ENCODE measurements at places on chromosomes 2 and 18.

GRCh38 chr2:213316001-213316735 is 31.9 kb downstream of the SPAG16 start:
- DNase-seq = peak; percentile 43

- no peak for DNase-seq
Observed at GRCh38 chr2:12584338-12584737, 132.4 kb upstream of the TRIB2 start.

DNA sequence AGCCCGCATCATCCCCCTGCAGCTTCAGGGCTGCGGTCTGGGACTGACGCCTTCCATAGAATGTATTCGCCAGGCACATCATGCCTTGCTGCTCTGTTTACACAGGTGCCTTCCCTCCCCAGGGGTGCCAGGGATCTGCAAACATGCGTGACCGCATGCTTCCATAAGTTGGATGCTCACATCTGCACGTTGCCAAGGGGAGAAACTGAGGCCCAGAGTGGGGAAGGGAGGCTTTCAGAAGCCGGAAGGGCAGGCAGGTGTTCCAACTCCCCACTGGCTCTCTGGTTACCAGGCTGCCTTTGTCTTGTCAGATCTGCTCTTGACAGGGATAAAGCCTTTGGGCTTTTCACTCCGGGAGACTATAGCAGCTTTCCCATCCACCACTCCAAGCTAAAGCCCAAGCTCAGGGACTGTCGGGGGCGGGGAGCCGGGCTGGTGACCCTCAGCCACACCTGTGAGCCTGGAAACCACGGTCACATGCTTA is 125.8 kb upstream of the TNP1 start:
- DNase-seq = no peak

- DNase-seq = no peak
Observed at GRCh38 chr2:232386740-232387450, 8.3 kb downstream of the ALPP start.

- DNase-seq = no peak
Observed at GRCh38 chr2:26756337-26756736, 7.7 kb upstream of the SLC35F6 start.

- DNase-seq = no peak
Observed at GRCh38 chr2:195535911-195536522, 121.0 kb upstream of the SLC39A10 start.

GRCh38 chr2:203578759-203579643 is 43.9 kb upstream of the RAPH1 start:
- DNase-seq = peak; percentile 55

- no peak for DNase-seq
Observed at GRCh38 chr2:156436497-156437085, 412 bp downstream of the GPD2 start.

GRCh38 chr18:25010623-25011374 is 341.2 kb downstream of the ZNF521 start:
- DNase-seq = no peak

GRCh38 chr2:191941376-191941929 is 94.6 kb upstream of the CAVIN2 start:
- no peak for DNase-seq

DNA sequence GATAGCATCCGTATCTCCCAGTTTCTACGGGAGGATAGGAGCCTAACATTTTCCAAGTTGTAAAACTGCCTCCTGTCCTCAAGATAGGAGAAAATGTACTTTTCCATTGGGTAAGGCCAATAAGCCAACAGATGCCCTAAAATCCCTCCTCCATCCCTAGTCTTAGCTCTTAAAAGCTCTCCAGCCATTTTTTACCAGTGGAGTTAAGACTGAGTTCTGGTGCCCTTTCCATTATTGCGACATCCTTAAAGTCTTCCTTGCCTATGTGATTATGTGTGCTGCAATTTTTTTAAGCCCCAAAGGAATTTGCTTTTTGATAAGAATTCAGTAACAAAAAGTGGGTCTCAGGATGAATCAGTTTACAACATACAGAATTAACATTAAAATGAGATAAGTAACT is 33.0 kb downstream of the LINC00305 start:
- DNase-seq = no peak

GRCh38 chr2:126994340-126994777 is 95.7 kb downstream of the TEX51 start:
- DNase-seq = no peak

GRCh38 chr2:62724886-62725711 is 19.6 kb downstream of the EHBP1 start:
- DNase-seq = no peak

GRCh38 chr2:188820576-188820975 is 153.6 kb upstream of the COL3A1 start:
- no peak for DNase-seq

Data from non-pigmented ciliary epithelial cell (primary cell).